ENCODE measurements at places on chromosomes 5 and 9. TPM values are rescaled to one million over a fixed set of nuclear protein-coding genes. Genes with fewer than 3 reads are reported as not detected.

DNA sequence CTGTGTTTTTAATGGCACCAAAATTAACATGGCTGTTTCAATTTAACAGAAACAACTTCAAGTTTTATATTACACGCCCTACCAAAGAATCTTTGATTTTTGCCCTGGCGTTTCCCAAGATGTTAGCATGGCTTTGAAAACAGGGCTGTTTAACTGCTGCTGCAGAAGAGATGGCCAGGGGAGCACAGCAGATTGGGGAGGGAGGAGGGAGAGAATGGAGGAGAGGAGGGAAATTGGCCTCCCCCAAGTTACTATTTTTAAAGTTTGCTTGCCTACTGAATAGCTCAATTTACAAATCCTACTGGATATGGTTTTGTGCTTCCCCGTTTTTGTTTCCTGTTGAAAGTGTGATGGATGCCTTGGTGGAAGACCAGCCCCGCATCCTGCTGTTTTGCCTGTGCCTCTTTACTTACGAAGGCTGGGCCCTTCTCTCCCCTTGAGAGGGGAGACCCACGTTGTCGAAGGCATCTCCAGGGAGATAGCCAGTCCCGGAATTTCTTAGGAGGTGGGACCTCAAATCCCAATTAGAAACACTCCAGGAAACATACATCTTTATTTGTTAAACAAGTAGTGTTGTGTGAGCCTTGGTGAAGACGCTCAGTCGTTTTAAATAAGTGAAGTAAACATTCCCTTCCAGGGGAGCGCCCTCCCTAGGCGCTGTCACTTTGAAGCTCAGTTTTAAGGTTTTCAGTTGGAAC lies 98.6 kb downstream of the AOPEP start:
- peak; percentile 66 for ATAC-seq

DNA sequence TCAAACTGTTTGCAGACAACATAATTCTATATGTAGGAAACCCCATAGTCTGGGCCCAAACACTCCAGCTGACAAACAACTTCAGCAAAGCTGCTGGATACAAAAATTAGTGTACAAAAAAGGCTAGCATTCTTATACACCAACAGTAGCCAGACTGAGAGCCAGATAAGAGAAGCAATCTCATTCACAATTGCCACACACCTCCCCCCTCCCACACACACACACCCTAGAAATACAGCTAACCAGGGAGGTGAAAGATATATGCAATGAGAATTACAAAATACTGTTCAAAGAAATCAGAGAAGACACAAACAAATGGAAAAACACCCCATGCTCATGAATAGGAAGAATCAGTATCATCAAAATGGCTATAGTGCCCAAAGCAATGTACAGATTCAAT lies 9.0 kb downstream of the MTREX start:
- no peak for ATAC-seq

DNA sequence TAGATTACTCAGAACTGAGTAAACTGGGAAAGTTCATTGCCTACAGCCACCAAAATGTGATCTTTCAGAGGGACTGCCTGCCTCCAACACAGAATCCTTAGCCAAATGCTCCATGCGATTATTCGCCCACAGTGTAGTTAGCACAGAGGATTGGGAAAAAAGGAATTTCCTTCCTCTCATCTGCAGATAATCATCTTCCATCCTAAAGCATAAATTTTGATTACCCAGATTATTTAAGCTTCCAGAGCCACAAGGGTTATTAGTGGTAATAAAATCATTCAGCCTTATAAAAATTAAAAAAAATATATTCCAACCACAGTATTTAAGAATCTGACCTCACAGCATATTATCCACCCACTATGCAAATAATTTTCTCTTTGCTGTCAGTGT lies 285.3 kb upstream of the GRAMD2B start:
- ATAC-seq: no peak

GRCh38 chr5:142748568-142749249 lies 21.5 kb upstream of the ARHGAP26 start:
- no peak for ATAC-seq

- ATAC-seq: no peak
Observed at GRCh38 chr5:59959330-59959729, 65.8 kb upstream of the PDE4D start.

DNA sequence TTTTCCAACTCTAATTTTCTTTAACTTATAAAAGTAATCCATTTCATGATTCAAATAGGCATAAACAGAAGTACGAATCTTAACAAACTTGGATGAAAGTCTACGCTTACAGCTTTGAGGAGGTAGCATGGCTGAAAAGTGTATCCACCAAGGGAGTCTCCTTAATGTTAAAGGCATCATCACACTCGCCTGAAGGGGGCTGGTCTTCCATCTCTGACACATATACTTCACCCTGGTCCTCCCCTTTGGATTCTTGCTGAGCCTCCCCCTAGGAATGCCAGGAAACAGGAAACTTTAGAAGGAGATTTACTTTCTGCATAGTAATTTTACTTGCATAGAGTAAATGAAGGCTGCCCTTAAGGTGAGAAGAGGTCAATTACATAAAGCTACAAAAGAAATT lies 10.3 kb upstream of the NME5 start:
- ATAC-seq: no peak

AKNA gene
- 3.3 TPM for total RNA-seq

CTNND2 gene
- total RNA-seq: 17.4 TPM

SIT1 gene
- total RNA-seq: 0.41 TPM

All from motor neuron (in vitro differentiated cells).